ENCODE measurements at places on chromosomes 2 and 18.

DNA sequence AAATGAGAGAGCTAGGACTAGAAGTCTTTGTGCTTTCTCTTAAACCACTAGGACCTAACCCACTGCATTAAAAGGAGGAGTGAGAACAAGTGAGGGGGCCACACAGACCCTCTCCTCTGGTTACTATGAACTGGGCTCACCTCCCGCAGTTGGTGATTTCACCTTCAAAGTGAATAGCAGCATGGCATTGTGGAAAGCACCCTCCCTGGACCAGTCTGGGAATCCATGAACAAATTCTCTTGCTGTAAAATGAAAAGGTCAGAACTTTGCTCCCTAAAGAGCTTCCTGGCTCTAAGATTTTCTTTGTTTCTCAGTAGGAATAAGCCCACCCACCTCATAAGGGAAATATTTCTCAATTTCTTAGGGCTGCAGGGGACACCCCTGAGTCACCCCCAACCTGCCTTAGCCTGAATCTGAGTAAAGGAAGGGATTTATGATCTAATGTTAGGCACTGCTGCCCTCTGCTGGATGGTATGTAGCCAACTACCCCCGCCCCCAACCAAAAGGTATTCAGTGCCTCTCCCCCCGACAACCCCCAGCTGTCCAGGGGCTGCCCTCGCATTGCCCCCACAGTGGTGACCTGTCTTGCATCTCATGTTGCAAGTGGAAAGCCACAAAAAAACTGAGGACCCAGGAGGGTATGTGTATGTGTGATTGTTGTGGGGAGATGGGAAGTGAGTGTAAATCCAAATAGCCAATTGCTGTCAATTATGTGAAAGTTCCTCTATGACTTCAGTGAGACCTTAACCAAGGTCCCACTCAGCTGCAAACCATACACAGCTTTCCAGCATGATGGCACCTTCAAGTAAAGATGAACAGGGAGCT is 230.9 kb upstream of the SLC14A2 start:
- DNase-seq: no peak

GRCh38 chr2:214807653-214808052 is 1.8 kb downstream of the BARD1 start:
- DNase-seq: no peak

- DNase-seq: no peak
These were observed 135.8 kb upstream of the LTBP1 start for GRCh38 chr2:32810909-32811495.

GRCh38 chr2:54603796-54604195 is 119.7 kb upstream of the EML6 start:
- no peak for DNase-seq

All from stimulated activated CD8-positive, alpha-beta memory T cell treated with anti-CD3 and anti-CD28 coated beads, Interleukin-7, amount 100 ng/mL, for 1 hour (primary cell).